ENCODE measurements at places on chromosomes 16 and 17.

- no peak for DNase-seq
Observed at GRCh38 chr17:76083536-76084182, 4.7 kb downstream of the ZACN start.

DNA sequence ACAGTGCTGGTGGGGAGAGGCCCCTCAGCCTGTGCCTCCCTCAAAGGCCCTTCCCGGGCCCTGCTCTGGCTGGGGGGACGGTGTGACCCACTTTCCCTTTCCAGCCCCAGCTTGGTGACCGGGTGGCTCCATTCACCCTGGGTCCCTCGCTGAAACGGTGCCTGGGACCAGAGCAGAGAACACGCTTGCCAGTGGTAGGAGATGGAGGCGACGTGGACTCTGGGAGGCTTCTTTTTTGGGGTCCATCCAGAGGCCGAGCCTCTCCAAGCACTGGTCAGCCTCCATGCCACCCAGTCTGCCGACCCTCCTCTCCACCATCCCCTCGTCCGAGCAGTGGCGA is 7.7 kb downstream of the CENPX start:
- no peak for DNase-seq

GRCh38 chr17:28081467-28081866 is 39.0 kb downstream of the NLK start:
- no peak for DNase-seq

DNA sequence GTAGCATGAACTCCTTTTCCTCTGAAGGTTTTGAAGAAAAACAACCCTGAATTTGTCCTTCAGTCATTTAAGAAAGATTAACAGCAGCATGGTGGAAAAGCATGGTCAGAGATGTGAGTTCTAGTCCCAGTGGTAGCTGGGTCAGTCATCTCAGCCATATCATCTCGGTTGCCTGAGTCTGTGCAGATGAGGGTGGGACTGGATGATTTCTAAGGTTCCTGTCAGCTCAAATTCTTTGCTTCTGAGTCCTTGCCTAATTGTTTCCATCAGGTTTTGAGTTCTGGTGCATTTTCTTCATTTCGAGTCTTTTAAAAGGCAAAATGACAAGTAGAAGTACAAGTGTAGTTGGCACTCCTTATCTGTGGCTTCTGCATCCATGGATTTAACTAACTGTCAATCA is 63.9 kb downstream of the TNRC6C start:
- no peak for DNase-seq

DNA sequence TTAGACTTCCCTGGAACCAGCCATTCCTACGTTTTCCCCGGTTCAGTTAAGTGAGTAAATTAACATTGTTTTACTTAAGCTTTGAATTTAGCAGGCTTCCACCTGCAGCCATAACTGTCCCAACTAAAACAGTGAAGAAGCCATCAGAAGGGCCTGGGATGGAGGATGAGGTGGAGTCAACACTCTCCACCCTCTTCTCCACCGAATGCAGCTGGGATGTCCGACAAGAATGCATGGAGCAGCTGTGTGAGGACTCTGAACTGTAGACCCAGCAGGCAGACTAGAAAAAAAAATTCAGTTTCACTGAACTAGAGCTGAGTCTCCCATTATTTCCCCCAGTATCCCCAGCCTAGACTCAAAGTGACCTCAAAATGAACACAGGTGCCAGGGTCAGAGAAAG is 114.8 kb downstream of the C16orf95 start:
- DNase-seq, result no peak

GRCh38 chr17:46881015-46881414 is 29.6 kb downstream of the WNT9B start:
- DNase-seq, result no peak
